Ovary (tissue), 10 donors: ENCODE measurements at places on chromosomes 1 and 21. TPM values are rescaled to one million over a fixed set of nuclear protein-coding genes. Genes with fewer than 3 reads are reported as not detected.

Gene ALX3
- total RNA-seq = 0.12 TPM

Gene FABP3
- 27.5 TPM for total RNA-seq

Gene CD34
- 25.9 TPM for total RNA-seq

Gene ACTL8
- not detected for total RNA-seq

GRCh38 chr21:43874085-43874805, 9.2 kb downstream of the AGPAT3 start:
- no peaks in the 10 kb centered on the region for H3K27me3 ChIP-seq
- no peaks in the 10 kb centered on the region for H3K36me3 ChIP-seq
- H3K4me3 ChIP-seq = no peak overlapping the region
- no peak overlapping the region for H3K27ac ChIP-seq
- H3K4me1 ChIP-seq = peaks cover 5% of the 10 kb centered on the region
- no peak for DNase-seq

DNA sequence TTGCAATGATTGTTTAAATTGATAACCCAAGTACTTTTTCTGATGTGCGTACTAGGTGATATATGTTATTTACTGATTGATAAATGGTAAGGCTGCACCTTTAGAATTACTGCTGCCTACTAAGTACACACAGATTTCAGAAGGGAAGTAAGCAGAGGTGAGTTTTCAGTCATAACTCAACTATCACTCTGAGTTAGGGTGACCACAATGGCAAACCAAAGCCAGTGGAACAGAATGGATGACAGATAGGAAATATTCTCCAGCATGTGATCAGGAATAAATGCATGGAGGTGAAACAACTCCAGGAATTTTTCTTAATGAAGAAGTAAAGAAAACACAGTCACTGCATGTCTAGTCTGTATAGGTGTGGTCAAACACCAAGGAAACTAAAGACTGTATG, 7.5 kb upstream of the KCNJ15 start:
- no peak for DNase-seq
- H3K36me3 ChIP-seq = no peaks in the 10 kb centered on the region
- H3K4me3 ChIP-seq = no peak overlapping the region
- no peak overlapping the region for H3K27ac ChIP-seq
- H3K27me3 ChIP-seq = no peaks in the 10 kb centered on the region

GRCh38 chr1:170735366-170736263, 71.7 kb downstream of the PRRX1 start:
- no peak overlapping the region for H3K27ac ChIP-seq
- no peak overlapping the region for H3K4me3 ChIP-seq
- H3K27me3 ChIP-seq = no peaks in the 10 kb centered on the region
- peaks cover 5% of the 10 kb centered on the region for H3K4me1 ChIP-seq
